ENCODE measurements at places on chromosomes 3 and 15.

- no peak for DNase-seq
These were observed 1.2 kb upstream of the BAHD1 start for GRCh38 chr15:40439461-40439959.

GRCh38 chr3:15685927-15686326 is 84.4 kb downstream of the BTD start:
- DNase-seq: no peak

DNA sequence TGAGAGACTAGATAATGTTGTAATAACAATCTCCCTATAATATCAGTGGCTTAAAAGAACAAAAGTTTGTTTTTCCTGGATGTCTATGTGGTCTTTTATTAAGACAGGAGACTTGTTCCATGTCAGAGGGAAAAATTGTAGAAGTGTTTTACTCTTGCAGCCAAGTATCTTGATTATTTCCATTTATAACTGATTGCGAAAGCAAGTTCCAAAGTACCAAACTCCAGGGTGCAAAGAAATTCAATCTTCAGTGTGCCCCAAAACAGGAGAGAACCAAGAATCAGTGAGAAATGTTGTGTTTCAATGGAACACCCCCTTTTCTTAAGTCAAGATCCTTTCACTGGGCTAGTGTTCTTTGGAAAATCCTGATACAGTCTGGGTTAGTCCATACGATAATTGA is 624.4 kb upstream of the BCHE start:
- no peak for DNase-seq

- no peak for DNase-seq
These were observed 49.9 kb upstream of the NEDD4 start for GRCh38 chr15:56042982-56043980.

DNA sequence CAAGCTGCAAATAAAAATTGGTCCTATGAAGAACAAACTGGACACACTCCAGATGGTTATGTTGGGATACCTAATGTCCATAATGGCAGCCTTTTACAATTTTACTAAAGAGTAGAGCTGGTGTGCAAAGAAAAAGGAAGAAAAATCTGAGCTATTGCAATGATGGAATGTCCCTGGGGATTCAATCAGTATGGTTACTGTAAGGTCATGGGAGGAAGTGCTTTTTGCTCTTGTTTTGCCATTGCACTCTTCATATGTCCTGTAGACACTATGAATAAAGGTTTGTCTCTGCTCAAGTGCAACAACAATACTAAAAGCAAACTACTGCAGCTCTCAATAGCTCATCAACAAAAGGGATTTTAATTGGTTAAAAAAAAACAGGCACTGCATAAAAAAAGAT is 5.4 kb downstream of the PFN2 start:
- no peak for DNase-seq

DNA sequence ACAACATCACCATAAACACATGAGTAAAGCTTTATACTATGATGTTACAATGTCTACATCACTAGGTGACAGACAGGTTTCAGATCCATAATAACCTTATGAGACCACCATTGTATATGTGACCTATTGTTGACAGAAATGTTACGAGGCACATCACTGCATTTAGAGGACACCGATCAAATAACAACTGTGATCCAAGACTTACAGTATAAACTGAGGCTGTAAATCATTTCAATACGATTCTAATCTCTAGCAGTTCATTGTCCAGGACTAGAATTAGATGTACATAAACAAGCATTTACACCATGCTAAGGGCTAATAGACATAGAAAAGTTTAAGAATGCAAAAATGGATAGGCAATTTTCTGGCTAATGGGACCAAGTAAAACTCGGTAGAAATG is 491.9 kb upstream of the ROBO1 start:
- DNase-seq: no peak

Measured in Right ventricle myocardium inferior (tissue), 1 donor.